ENCODE measurements at places on chromosomes 7 and 10. TPM values are rescaled to one million over a fixed set of nuclear protein-coding genes. Genes with fewer than 3 reads are reported as not detected.

DNA sequence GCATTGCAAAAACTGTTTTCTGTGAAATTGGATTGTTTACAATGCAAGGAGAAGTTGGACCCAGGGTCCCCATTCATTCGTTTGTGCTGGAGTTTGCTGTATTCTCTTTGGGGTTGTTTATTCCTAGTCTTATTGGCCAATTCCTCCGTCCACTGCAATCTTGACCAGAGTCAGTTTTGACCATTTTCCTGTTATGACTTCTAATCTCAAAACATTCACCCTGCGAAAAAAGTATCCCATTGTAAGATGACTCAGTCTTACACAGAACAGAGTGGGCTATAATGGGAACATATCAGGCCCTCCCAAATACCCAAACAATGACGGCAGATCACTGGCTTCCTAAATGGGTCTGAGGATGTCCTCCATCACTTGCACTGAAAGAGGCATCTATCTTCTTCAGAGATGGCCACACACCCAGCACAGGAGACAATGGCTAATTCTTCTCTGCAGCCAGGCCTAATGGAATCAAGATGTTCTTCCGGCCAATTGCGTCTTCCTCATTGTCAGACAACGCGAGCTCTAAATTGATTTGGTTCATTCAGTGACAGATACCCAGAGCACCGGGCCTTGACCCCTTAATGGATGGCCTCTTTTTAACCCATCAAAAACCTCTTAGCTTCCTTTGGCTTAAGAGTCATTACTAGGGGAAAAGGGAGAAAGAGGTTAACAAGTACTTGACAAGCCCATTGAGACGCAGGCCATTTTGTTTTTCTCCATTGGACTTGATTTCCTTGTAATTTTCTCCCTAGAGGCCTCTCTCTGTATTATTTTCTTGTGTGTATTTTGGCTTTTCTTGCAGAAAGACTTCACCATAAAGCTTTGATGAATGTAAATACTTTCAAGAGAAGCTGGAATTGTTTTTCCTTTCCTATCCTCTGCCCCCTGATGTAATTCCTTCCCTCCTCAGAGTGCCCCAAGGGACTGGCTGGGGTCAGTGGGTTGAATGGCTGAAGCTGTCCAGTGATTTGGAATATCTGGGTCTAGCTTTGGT lies 129.6 kb downstream of the PRPF18 start:
- no peaks in the 10 kb centered on the region for H3K27me3 ChIP-seq
- no peak overlapping the region for H3K4me3 ChIP-seq
- no peak for DNase-seq
- H3K27ac ChIP-seq, result no peak overlapping the region
- H3K4me1 ChIP-seq, result no peaks in the 10 kb centered on the region

DNA sequence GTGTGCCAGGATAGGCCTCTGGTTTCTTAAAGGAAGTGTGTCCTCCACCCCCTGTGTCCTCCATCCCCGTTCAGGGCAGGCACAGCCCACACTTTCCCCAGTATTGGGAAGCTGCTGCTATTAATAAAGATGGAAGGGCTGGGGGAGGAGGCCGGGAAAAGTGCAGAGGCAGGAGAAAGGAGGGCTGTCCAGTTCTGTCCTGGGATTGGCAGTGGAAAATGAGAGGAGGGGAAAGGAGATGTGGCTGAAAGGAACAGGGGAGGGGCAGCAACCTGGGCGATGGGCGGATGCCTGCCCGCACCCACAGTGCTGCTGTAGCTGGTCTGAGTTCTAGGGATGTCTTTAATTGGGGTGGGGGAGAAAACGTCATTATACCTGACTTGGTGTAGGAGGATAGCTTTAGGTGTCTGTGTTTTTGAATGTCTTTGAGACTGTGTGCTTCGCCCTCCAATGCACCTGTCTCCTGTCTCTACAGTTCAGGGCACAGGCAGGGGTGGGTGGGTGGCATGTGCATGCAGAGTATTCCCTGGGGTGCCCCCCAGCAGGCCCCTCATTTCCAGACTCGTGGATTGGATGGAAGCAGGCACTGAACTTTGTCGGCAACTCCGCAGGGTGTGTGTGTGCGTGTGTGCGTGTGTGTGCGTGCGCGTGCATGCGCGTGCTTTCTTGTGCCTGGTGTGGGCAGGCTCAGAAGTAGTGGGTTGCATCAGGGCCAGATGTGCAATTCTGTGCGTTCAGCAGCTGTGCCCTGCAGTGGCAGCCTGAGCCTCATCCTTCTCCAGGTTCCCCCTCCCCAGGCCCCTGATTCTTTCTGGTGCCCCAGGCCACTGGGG lies 2.5 kb downstream of the TRIM8 start:
- H3K27me3 ChIP-seq, result no peaks in the 10 kb centered on the region
- peaks cover 52% of the 10 kb centered on the region for H3K4me1 ChIP-seq
- peak overlapping the region; percentile 99 for H3K27ac ChIP-seq
- H3K4me3 ChIP-seq, result peak overlapping the region; percentile 82

- no peak overlapping the region for H3K27ac ChIP-seq
- H3K36me3 ChIP-seq, result no peaks in the 10 kb centered on the region
- H3K4me1 ChIP-seq, result no peaks in the 10 kb centered on the region
- H3K4me3 ChIP-seq, result no peak overlapping the region
These were observed 13.3 kb upstream of the SLC16A12 start for GRCh38 chr10:89548673-89549072.

GRCh38 chr7:150909200-150909995 lies 57.1 kb downstream of the AOC1 start:
- H3K4me3 ChIP-seq, result no peak overlapping the region
- no peaks in the 10 kb centered on the region for H3K27me3 ChIP-seq
- H3K36me3 ChIP-seq, result no peaks in the 10 kb centered on the region
- H3K4me1 ChIP-seq, result no peaks in the 10 kb centered on the region
- no peak overlapping the region for H3K27ac ChIP-seq
- no peak for DNase-seq

DNA sequence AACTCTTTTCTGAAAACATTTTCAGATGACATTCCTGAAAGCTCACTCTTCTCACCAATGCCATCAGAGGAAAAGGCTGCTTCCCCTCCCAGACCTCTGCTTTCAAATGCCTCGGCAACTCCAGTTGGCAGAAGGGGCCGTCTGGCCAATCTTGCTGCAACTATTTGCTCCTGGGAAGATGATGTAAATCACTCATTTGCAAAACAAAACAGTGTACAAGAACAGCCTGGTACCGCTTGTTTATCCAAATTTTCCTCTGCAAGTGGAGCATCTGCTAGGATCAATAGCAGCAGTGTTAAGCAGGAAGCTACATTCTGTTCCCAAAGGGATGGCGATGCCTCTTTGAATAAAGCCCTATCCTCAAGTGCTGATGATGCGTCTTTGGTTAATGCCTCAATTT lies 16.5 kb downstream of the ANLN start:
- H3K4me3 ChIP-seq, result no peak overlapping the region
- DNase-seq, result no peak
- no peaks in the 10 kb centered on the region for H3K36me3 ChIP-seq
- H3K27ac ChIP-seq, result no peak overlapping the region
- H3K27me3 ChIP-seq, result no peaks in the 10 kb centered on the region

GRCh38 chr7:143015084-143015483 lies 11.8 kb downstream of the OR9A2 start:
- H3K4me3 ChIP-seq, result no peak overlapping the region
- no peak for DNase-seq
- H3K27me3 ChIP-seq, result no peaks in the 10 kb centered on the region
- no peaks in the 10 kb centered on the region for H3K36me3 ChIP-seq
- no peaks in the 10 kb centered on the region for H3K4me1 ChIP-seq

DNA sequence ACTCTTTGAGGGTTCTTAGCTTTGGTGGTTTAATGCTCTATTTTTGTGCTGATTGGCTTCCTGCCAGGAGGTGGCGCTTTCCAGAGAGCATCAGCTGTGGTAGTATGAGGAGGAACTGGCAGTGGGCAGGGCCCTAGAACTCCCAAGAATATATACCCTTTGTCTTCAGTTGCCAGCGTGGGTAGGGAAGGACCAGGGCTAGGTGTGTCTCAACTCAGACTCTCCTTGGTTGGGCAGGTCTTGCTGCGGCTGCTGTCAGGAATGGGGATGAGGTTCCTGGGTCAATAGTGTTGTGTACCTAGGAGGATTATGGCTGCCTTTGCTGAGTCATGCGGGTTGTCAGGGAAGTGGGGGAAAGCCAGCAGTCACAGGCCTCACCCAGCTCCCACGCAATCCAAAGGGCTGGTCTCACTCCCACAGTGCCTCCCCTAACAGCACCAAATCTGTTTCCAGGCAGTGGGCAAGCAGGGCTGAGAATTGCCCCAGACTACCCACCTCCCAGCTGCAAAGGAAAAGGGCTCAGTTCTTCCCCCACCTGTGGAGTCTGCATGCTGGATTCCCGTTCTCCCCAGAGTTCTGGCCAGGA lies 191.5 kb downstream of the PHTF2 start:
- no peaks in the 10 kb centered on the region for H3K4me1 ChIP-seq
- H3K4me3 ChIP-seq, result no peak overlapping the region
- H3K27me3 ChIP-seq, result no peaks in the 10 kb centered on the region

The EMX2 gene
- polyA plus RNA-seq, result 0.33 TPM

The FAM13C gene
- 11.5 TPM for polyA plus RNA-seq

All from adrenal gland (tissue), 19 donors.